ENCODE measurements at places on chromosomes 13 and 19.

DNA sequence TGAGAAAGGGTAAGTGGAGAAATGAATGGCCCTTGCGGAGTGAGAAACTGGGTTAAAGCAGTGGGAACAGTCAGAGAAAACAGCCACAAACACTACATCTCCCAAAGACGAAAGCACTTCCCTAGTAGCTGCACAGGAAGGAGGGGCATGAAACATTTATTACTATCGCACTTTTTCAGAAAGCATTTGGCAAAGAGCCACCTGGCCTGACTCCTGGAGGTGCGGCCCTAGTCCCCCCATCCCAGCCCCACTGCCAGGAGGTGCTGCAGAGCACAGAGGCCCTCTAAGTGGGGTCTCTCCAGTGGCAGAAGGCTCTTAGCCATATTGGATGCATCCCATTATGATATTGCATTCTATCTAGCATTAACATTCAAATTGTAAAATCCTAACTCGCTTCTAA lies 55.8 kb downstream of the MTMR6 start:
- DNase-seq, result no peak

DNA sequence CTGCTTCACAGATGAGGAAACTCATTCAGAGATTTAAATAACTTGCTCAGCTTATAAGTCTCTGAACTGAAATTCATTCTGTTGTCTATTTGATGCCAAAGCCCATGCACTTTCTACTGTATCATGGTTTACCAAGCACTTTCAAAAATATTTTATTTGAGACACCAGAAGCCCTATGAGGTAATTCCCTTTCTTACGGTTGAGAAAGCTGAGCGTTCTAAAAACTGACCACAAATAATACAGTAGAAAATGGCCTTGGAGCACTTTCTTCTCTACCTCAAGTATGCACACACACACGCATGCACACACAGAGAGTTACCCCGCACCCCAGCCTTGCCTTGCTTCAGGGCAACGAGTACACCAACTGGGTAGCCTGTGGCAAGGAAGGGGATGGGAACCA lies 228.5 kb downstream of the RFC3 start:
- DNase-seq, result no peak

- no peak for DNase-seq
These were observed 28.0 kb upstream of the FOXO1 start for GRCh38 chr13:40694426-40694825.

DNA sequence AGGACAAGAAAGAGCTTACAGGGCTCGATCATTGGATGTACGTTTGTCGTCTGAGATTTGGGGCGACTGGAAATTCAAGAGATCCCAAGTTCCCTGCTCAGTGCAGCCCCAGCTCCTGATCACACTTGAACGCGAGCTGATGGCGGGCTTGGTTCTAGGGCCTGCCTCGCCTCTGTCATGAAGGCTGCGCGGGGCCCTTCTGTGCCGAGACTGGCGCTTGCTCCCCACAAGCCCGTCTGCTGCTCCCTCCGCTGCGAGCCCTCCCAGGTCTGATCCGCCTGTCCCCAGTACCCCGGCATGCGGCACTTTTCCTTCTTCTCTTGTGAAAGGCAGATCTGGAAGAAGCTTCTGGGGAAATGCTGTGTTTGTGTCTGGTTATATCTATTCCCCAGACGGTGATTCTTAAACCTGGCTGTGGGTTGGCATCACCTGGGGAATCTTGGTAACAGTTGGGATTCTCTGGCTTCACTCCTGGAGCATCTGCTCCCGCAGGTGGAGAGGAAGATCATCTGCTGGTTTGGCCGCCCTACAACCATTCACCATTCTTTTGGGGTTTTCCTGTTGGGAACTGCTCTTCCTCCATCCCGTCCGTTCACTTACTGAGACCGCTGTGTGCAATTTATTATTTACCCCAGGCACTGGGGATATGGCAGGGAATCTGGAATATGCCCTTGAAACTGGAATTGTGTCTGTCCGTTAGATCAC lies 43.6 kb downstream of the SIPA1L3 start:
- no peak for DNase-seq

- no peak for DNase-seq
These were observed at the start of gene TUBB4A for GRCh38 chr19:6501740-6502648. TUBB4A (minus strand) TSS chr19:6502309; CDS start chr19:6502212, 97 bp downstream.

- no peak for DNase-seq
These were observed 6.4 kb upstream of the IPO5 start for GRCh38 chr13:97946951-97947588.

DNA sequence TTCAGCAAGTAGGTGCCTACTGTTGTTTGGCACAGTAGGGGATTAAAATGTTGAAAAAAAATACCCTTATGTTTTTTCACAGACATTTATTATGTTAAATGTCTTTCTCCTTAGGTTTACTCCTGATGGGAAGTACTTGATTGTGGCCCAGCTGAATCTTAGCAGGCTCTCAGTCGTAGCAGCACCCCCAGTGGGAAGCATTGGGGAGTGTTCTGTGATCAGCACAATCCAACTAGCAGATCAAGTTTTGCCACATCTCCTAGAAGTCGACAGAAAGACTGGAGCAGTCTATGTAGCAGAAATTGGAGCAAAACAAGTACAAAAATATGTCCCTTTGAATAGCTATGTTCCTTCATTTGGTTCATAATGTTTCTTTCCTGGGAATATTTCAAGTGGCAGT lies 9.3 kb downstream of the NHLRC3 start:
- no peak for DNase-seq

GRCh38 chr19:54312436-54313377 lies at the start of gene LILRA5:
LILRA5 (minus strand) TSS chr19:54313166; CDS start chr19:54313019, 147 bp downstream.
- DNase-seq, result no peak

DNA sequence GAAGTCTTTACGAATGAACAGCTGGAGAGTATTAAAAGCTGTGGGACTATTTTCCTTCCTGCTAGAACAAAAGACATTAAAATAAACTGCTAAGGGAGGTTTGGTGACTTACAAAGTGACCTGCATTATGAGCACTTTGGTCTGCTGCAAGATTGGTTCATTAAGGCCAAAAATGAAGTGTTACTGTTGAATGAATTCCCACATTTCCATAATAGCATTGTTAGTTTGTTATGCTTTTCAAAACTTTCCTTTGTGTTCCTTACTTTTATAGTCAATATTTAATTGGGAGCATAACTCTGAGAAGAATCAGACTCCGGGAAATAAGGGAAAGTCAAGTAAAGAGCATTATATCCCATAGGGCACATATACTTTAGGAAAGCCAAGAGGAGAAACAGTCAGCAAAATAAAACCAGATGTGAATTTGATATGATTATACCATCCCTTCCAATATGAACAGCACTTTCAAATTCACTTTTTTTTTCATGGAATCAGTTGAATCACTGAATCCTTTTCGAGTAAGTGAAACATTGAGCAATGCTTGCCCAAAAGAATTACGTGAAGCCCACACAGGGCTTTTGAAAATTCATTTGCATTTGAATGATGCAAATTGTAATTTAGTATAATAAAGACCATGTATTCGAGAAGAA lies 112.6 kb downstream of the KCTD12 start:
- DNase-seq, result no peak

GRCh38 chr13:45994752-45995151 lies 57.8 kb downstream of the ZC3H13 start:
- no peak for DNase-seq

DNA sequence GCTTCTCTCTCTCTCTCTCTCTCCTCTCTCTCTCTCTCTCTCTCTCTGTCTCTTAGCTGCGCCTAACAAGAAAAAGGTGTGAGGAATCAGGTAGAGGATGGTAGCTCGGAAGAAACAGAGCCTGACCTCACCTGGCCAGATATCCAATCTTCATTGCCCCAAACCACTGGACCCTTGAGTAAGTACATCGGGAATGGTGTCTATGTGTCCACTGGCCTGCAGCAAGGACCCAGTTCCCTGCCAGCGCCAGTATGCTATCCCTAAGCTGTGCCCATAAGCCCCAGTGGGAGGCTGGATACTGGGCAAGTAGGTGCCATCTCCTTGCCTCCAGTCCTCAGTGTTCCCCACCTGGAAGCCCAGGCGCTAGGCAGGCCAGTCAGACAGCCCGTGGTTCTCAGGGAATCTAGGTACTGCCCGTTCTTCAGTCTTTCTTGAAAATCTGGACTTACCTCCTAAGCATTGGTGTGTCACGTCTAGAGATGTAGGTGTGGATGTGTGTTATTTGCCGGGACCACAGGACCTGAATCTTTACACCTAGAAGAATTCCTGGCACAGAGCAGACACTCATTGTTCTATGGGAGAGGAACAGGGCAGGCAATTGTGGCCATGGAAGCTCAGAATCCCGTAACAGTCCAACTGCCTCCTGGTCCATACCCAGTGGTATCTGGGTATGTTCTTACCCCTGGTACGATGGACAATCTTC lies 7.3 kb downstream of the URAD start:
- DNase-seq, result no peak

DNA sequence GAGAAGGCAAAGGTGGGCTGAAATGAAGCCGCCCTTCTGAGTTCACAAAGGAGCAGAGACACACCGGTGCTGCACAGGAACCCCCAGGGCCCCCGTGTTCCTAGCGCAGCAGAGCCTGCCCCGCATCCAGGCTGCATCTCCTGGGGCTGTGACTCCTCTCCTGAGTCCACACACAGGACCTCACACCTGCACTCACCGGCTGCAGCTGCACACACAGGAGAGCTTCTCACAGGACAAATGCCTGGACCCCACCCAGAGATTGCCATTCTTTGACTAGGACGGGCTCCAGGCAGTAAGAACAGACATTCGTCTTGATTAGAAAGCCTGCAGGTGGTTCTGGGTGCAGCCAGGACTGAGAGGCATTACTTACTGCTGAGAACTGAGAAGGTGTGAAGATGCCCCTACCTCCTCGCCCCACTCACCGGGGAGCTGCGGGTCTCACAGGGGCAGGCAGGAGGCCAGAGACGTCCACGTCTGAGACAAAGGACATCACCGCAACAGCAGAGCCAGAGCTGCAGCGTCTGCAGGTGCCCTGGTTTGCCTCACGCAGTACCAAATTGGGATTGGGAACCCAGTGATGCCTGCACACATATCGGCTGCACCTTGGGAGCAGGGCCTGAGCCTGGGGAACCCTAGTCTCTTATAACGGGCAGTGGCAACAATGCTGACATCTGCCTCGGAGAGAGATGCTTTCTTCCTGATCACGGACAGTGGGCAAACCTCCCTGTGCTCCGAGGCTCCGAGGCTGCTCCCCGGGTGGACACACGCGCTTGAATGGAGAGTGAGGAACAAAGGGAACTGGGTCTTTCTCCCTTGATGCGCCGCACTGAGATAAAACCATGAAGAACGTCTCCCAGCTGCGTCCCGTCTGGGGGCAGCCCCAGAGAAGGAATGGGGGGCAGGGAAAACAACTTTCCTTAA lies 50.4 kb downstream of the RASA3 start:
- no peak for DNase-seq

GRCh38 chr13:94588541-94588940 lies 7.4 kb downstream of the TGDS start:
- no peak for DNase-seq

DNA sequence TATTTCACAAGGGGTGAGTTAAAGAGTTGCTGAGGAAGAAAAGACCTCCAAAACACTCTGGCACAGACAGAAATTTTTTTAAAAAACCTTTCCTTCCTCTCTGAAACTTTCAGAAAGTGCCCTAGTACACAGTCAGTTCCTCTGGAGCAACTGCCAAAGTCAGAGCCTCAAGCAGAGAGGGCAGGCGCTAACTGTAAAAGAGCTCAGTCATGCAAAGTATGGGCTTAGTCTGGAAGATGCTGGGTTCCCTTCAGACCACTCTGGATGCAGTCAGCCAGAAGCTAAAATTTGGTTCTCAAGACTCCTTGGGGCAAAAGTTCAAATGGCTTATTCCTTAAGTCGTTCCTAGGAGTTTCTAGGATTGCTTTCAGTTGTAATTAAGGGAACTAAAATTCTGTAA lies 671.6 kb downstream of the PCDH9 start:
- DNase-seq, result no peak

DNA sequence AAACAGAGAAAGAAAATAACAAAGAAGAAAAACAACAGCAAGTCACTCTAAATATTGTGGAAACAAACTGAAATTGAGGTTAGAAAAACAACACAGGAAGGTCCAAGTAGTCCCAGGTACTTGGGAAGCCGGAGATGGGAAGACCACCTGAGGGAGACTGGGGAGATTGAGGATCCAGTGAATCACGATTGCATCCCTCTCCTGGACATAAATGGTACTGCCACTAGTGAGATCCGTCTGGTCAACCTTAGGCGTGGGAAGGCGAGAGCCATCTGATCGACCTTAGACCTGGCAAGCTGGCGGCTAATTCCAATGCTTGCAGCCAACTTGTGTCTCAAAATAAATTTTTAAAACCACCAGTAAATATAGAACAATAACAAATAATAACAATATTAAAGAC lies 81.9 kb downstream of the ZNF726 start:
- no peak for DNase-seq

DNA sequence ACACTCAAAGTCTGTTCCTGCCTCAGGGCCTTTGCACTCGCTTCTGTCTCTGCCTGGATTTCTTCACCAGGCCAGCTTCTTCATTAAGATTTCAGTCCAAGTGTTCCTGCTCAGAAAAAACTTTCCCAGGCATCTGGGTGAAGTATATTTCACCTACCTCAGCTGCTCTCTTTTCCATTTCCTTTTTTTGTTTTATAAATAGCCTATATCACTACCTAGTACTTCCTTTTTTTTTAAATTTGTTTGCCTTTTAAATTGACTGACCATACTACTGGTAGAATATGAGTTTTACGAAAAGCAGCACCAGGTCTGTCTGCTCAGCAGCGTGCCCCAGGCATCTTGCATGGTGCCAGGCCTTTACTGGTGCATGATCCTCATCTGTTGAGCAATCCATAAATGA lies 1064.4 kb downstream of the UQCRFS1 start:
- no peak for DNase-seq
